ENCODE measurements at places on chromosomes 1 and 21.

DNA sequence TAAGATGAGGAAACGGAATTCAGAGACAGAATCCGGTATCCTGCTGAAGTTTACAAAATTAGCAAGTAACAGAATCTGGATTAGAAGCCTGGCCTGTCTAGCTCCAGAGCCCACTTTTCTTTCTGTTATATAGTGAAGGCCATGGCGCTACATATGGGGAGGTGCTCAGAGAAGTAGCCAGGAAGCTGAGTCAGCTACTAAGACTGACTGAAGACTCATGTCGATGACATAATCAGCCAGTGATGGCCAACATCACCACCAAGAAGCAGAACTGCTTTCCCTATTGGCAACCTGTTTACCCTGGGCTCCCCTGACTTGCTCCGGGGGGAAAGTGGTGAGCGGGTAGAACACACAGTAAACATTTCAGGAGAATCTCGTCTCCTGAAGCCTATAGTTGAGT lies 18.8 kb downstream of the LRRC52 start:
- DNase-seq, result no peak

DNA sequence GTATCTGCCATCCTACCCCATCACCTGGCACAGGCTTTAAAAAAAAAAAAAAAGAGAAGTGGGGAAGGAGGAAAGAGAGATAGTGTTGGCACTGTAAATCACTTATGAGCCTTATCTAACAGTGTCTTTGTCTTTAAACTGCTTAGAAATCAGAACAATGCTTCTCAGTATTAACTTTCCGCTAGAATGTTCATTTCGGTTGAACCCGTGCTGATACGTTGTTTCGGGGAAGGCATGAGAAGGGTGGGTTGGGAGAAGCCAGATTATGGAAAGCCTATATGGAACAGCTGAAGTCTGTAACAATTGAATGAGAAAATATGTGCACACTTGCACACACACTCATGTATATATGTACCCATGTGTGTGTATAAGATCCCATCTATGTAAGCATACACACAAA lies 170.8 kb downstream of the GALNT2 start:
- no peak for DNase-seq

GRCh38 chr1:230131457-230131856 lies 64.4 kb downstream of the GALNT2 start:
- no peak for DNase-seq

DNA sequence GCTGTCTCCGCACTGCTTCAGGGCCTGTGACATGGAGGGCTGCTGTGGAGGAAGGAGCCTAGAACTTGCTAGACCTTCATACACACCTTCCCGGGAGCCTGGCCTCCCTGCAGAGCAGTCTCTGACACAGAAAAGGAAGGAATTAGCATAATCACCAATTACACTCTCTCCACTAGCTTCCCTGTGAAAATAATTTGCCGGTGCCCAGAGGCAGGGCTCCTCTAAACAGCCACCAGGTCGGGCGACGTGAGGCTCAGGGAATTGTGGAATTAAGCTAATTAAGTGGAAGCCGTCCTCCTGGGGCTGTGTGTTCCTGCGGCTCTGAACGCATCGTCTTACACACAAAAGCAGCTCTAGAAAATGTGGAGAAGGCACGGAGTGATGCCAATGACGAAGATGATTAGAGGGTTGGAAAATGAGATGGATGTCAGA lies 82.6 kb downstream of the NENF start:
- no peak for DNase-seq

- no peak for DNase-seq
These were observed 11.9 kb downstream of the SH2D2A start for GRCh38 chr1:156804572-156805243.

DNA sequence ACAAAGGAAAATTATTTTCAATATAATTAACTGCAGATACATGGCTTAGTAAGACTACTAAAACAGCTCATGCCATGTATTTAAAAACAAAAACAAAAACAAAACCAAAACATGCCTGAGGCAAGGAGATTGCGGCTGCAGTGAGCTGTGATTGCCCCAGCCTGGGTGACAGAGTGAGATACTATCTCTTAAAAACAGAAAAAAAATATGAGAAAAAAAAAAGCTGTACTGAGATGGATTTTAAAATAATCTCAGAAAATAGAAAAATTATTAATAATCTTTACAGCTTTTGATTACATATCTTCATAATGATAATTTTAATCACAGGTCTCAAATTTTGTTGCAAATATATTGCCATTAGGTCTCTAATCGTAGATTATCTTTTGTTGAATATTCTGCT lies 24.0 kb upstream of the LIN9 start:
- DNase-seq, result no peak

- no peak for DNase-seq
These were observed 80.8 kb downstream of the CAMK2N1 start for GRCh38 chr1:20405051-20405754.

- peak; percentile 59 for DNase-seq
These were observed 516 bp downstream of the RCOR3 start for GRCh38 chr1:211259638-211260126.

Measured in activated naive CD4-positive, alpha-beta T cell treated with anti-CD3 and anti-CD28 coated beads, Interleukin-2, amount 50 U/mL, for 16 hours (primary cell).